ENCODE measurements at places on chromosomes 2 and 18.

- DNase-seq, result no peak
These were observed 226.6 kb downstream of the OSR1 start for GRCh38 chr2:19131871-19132270.

DNA sequence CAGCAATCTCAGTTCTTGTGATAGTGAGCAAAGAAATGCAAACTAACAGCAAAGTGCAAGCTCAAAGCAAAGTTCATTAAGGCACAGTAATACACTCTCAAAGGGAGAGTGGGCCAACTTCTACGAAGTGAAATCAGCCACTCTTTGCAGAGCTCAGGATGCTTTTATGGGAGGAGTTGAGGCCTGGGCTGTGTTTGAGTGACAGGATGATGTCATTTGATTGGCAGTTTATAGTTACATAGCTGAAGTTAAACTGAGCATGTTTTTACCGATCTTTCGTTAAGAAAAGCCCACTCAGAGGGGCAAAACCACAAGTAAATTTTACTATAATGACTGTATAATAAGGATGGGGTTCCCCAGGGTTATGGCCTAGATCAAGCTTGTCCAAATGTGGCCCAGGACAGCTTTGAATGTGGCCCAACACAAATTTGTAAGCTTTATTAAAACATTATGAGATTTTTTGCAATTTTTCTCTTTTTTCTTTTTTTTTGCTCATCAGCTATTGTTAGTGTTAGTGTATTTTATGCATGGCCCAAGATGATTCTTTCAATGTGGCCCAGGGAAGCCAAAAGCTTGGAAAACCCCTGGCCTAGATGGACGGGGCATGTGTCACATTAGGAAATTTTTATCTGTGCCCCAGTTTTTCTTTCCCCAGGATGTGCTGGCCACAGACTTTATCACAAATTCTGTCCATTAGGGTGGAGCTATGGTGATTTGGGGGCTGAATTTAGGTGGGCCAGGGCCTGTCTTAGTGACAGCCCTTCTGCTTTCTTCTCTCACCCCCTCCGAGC is 8.3 kb upstream of the DNAH7 start:
- no peak for DNase-seq

GRCh38 chr2:126659562-126660467 is 3.9 kb downstream of the GYPC start:
- no peak for DNase-seq

DNA sequence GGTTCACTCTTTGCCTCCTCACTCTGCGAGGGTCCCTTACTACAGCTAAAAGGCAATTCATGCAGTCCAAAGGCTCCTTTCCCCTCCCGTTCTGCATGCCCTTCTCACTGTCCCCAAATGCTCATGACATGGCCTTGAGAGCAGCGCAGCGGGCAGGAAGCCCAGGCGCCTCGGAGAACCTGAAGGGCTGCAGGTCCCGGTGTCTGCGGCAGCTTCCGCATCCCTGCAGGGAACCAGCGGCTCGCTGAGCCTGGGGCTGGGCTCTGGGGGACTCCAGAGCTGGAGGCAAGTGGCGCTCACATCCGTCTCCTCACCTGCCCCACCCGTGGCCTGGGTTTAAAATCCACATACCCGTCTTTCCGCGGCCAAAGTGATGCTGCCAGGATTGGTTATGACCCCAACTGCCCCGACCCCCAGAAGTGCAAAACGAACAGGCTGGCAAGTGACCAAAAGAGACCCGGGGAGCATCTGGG is 462 bp upstream of the CIDEA start:
- no peak for DNase-seq

DNA sequence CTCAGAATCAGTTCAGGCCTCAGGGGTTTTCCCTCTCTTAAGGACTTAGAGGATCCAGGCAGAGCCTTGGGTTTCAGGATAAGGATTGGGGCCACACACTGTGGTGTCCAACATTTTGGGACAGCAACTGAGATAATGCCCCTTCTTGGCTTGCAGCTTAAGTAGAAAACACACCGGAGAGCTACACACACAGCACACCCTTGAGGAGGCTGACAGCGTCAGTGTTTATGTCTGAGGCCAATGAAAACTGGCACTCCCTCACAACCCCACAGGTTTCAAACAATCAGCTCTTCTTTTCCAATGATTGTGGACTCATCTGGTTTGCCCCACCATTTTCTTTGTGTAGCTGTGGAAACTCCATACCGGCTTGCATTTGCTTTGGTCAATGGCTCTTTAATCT is 257.7 kb downstream of the CDCA7 start:
- no peak for DNase-seq

DNA sequence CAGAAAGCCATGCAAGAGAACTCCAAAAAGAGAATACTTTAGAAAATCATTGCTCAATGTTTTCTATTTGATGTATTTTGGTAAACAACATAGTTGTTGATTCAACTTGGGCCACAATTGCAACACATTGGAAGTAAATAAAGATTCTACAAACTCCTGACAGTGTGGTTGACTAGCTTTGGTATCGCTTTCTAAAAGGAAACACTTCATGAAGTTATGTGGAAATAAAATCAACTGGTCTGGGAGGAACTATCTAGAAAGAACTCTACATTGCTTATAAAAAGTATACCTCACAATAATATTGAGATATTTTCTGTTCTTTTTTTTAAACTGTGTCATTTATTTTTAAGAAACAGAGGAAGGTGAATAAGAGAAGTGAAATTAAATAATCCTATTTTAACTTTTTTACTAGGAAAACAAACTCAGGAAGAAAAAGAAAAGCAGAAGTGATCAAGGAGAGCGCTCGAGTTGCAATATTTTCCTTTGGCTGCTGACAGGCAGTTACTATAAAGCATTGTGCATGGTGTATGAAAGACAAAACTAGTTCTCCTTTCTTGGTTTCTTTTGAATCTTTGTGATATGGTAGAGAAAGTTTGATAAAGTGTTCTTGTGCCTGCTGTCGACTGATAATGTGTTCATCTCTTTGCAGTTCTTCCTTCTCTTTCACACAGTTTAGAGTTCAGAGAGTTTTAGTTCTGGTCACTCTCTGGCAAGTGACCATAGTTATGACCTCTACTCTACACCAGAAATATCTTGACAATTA is 3.0 kb downstream of the DHRS9 start:
- DNase-seq, result no peak

GRCh38 chr2:32863803-32864202 is 83.0 kb upstream of the LTBP1 start:
- no peak for DNase-seq

DNA sequence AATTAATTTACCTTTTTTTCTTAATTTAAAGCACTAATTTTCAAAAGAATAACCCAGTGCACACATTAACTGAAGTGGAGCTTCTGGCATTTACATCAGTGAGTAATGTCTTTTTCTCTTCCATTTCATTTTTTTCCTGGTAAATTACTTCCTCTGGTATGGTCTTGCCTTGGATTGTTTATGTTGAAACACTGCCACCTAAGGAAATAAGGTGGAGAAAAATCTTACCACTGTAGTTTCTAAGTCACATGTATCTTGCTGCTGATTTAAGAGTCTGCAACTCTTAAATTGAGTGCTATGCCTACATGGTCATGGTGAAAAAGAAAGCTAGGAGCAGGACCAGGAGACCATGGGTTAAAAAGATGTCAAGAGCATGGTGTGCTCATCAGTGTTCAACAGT is 51.0 kb downstream of the TTC27 start:
- DNase-seq, result no peak

- no peak for DNase-seq
These were observed 267.9 kb downstream of the SOX11 start for GRCh38 chr2:5959836-5960820.

DNA sequence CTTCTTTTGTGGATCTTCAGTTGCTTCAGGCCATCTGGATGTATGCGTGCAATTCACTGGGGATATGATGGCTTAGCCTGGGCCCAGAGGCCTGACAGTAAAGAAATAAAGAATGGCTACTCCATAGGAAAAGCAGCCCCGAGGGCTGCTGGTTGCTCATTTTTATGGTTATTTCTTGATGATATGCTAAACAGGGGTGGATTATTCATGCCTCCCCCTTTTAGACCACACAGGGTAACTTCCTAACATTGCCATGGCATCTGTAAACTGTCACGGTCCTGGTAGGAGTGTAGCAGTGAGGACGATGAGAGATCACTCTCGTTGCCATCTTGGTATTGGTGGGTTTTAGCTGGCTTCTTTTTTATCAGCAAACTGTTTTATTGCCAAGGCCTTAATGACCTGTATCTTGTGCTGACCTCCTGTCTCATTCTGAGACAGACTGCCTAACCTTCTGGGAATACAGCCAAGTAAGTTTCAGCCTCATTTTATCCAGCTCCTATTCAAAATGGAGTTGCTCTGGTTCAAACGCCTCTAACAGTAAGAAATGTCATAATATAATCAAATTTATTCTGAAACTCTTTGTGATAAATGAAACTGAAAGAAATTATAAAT is 60.5 kb downstream of the DSEL start:
- no peak for DNase-seq

GRCh38 chr18:39951142-39951720 is 2003.8 kb upstream of the PIK3C3 start:
- no peak for DNase-seq

DNA sequence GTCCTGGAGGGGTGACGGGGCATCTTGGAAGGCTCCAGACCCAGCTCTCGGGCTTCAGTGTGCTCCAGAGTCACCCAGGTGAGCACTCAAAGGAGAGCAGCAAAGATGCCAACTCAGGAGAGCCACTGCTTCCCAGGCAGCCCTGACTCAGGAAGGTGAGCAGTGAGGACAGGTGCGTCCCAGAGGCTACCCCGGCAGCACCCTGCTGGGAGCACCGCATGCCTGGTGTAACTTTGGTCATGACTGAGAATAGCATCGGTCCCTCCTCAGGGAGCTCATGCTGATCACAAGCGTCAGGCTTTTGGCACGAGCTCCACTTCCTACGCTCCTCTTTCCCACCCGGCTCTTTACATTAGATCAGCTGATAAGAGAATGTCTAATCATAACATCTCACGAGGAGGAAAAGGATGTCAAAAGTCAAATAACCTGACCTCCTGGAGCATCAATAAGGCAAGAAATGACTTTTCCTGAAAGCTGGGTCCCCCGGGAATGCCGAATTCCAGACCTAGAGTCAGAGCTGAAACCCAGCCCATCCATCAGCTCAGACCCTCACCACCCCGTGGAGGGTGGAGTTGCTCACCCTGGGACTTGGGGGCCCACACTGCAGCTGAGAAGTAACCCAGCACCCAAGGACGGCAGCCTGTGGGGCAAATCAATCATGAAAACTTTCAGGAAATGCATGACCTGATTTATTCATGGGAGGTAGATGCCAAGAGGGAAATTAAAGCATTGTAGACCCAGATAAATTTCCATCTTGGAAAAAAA is 248.8 kb downstream of the ACKR3 start:
- no peak for DNase-seq

DNA sequence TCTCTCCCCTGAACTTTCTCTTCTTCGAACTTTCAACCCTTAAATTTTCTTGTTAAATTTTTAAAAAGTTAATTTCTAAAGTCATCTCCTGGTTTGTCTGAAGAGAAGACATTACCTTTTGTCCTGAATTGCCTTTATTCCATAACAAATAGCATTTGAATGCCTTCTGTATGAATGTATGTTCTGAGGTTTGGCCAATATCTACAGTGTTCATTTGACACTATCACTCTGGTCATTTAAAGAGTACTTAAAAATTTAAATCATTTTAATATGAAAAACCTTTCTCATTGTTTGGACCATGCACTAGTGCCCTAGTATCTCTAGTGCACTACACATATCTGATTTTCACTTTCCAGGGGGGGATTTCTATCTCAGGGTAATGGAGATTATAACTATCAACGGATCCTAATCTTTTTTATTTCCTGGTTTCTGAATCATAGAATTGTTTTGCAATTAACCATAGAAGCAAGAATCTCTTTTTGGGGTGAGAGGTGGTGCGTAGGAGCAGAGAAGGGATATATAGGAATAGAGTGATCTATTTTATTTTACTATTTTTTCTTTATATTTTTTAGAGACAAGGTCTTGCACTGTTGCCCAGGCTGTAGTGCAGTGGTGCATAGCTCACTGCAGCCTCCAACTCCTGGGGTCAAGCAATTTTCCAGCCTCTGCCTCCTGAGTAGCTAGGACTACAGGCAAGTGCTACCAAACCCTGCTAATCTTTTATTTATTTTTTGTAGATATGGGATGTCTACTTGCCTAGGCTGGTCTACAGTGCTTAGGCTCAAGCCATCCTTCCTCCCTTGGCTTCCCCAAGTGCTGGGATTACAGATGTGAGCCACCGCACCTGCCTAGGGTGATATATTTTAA is 25.5 kb downstream of the TANC1 start:
- no peak for DNase-seq

DNA sequence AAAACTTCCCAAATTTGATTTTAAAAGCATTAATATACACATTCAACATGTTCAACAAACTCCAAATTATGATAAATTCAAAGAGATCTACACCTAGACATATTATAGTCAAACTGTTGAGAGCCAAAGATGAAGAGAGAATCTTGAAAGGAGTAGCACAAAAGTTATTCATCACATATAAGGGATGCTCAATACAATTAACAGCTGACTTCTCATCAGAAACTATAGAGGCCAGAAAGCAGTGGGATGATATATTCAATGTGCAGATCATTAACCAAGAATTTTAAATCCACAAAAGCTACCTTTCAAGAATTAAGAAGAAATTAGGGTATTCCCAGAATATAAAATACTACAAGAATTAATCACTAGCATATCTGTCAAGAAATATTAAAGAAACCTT is 75.4 kb downstream of the LOXHD1 start:
- DNase-seq, result no peak

GRCh38 chr18:30929065-30929464 is 113.5 kb downstream of the DSC3 start:
- no peak for DNase-seq
